SK-N-SH (cell line): ENCODE measurements at places on chromosomes 2 and 18. TPM values are rescaled to one million over a fixed set of nuclear protein-coding genes. Genes with fewer than 3 reads are reported as not detected.

The SLC9A2 gene
- not detected in 2 replicates for polyA plus RNA-seq

The RAD51AP2 gene
- polyA plus RNA-seq: 0.02 TPM in 1 of 2 replicates, not detected in the other

The SH3RF3 gene
- 1.3 and 1.9 TPM in 2 replicates for polyA plus RNA-seq

The LIMS4 gene
- polyA plus RNA-seq: 9.6 and 10.7 TPM in 2 replicates

The CCDC141 gene
- 0.02 TPM in 2 replicates for polyA plus RNA-seq

The MYL12A gene
- polyA plus RNA-seq: 448 and 565 TPM in 2 replicates

The MEP1B gene
- not detected in 2 replicates for polyA plus RNA-seq

DNA sequence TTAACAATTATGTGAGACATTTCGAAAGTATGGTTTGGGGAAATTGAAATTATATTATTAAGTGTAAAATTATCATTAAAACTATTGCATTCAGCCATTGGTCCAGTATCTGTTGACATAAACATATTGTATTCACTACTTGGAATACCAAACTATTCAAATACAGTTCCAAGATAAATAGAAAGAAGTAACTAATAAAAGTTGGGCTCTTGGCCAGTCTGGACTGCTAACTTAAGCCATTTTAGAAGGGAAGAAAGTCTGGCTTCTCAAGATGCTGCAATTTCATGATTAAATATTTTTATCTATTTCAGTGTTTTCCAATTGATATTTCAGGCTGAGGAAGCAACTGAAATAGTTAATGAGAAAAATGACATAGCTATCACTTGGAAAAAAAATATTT lies 109.8 kb upstream of the CHRNA1 start:
- H3K4me1 ChIP-seq: peaks cover 33% of the 10 kb centered on the region
- no peaks in the 10 kb centered on the region for H3K27me3 ChIP-seq
- peak overlapping the region; percentile 19; the same call in 1 of the 2 replicates for H3K27ac ChIP-seq
- H3K4me3 ChIP-seq: no peak overlapping the region

- DNase-seq: no peak
- H3K27me3 ChIP-seq: no peaks in the 10 kb centered on the region
- H3K27ac ChIP-seq: no peak overlapping the region
- no peaks in the 10 kb centered on the region for H3K4me1 ChIP-seq
- no peaks in the 10 kb centered on the region for H3K36me3 ChIP-seq
These were observed 24.9 kb downstream of the MYO5B start for GRCh38 chr18:50170004-50170403.

GRCh38 chr2:177044671-177045070 lies 167.9 kb upstream of the HNRNPA3 start:
- DNase-seq: no peak
- H3K27ac ChIP-seq: no peak overlapping the region
- no peaks in the 10 kb centered on the region for H3K27me3 ChIP-seq
- no peaks in the 10 kb centered on the region for H3K36me3 ChIP-seq

GRCh38 chr2:134736167-134736880 lies 17.5 kb upstream of the TMEM163 start:
- no peak overlapping the region for H3K27ac ChIP-seq
- no peak for DNase-seq
- peaks cover 5% of the 10 kb centered on the region; the same call in 1 of the 2 replicates for H3K4me1 ChIP-seq
- no peaks in the 10 kb centered on the region for H3K27me3 ChIP-seq
- no peaks in the 10 kb centered on the region for H3K36me3 ChIP-seq
- H3K4me3 ChIP-seq: no peak overlapping the region

DNA sequence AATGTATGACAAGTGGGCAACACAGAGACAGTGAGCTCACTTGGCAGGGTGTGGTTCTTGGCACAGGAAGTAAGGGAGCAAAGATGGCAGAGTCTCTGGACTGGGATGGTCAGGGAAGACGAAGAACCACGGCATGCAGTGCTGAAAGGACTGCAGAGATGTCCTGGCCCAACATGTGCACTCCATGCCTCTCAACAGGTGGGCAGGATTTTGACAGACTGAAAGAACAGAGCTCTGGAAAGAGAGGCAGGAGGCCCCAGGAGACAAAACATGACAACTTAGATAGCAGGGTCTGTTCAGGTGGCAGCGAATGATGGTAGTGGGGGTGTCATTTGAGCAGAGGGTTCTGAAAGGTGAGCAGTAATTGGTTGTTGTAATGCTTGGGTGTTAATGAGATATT lies 180.3 kb downstream of the FHOD3 start:
- no peak overlapping the region for H3K27ac ChIP-seq
- no peak overlapping the region for H3K4me3 ChIP-seq
- H3K4me1 ChIP-seq: peaks cover 3% of the 10 kb centered on the region; the same call in 1 of the 2 replicates
- H3K27me3 ChIP-seq: no peaks in the 10 kb centered on the region
- no peaks in the 10 kb centered on the region for H3K36me3 ChIP-seq
- DNase-seq: no peak

DNA sequence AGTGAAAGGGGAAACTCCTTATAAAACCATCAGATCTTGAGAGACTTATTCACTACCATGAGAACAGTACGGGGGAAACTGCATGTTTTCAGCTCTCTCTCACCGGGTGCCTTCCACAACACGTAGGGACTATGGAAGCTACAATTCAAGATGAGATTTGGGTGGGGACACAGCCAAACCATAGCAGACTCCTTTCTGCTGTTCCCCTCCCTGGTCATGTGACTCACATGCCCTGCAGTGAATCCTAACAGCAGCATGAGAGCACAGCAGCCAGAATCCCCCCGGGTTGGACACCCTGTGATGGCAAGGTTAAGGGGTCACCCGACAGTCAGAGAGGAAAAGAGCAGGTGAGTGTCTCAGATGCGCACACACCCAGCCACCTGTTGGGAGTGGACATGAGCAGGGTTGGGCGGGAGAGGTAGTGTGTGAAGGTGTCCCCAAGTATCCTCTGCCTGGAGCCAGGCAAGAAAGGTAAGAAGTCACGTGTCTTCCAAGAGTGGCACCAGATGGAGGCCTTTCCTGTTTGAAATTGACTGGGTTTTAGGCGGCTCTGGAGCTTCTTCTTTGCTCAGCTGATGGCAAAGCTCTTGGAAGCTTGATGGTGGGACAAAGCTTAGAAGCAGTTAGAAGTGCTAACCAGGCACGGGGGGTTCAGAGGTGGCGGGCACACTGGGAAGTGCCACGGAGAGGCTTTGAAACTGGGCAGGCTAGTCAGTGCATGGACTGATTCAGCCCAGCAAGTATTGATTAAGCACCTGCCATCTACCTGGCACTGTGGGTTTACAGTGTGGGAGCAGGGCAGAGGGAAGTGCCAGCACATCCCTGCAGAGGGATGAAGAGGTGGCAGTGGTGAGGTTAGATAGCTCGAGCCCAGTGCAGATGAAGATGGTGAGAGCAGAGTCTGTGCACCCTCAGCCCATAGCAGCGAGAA lies 68.7 kb downstream of the RHOB start:
- no peak overlapping the region for H3K27ac ChIP-seq
- no peaks in the 10 kb centered on the region for H3K36me3 ChIP-seq
- DNase-seq: no peak
- H3K4me3 ChIP-seq: no peak overlapping the region
- H3K4me1 ChIP-seq: peaks cover 11% of the 10 kb centered on the region

DNA sequence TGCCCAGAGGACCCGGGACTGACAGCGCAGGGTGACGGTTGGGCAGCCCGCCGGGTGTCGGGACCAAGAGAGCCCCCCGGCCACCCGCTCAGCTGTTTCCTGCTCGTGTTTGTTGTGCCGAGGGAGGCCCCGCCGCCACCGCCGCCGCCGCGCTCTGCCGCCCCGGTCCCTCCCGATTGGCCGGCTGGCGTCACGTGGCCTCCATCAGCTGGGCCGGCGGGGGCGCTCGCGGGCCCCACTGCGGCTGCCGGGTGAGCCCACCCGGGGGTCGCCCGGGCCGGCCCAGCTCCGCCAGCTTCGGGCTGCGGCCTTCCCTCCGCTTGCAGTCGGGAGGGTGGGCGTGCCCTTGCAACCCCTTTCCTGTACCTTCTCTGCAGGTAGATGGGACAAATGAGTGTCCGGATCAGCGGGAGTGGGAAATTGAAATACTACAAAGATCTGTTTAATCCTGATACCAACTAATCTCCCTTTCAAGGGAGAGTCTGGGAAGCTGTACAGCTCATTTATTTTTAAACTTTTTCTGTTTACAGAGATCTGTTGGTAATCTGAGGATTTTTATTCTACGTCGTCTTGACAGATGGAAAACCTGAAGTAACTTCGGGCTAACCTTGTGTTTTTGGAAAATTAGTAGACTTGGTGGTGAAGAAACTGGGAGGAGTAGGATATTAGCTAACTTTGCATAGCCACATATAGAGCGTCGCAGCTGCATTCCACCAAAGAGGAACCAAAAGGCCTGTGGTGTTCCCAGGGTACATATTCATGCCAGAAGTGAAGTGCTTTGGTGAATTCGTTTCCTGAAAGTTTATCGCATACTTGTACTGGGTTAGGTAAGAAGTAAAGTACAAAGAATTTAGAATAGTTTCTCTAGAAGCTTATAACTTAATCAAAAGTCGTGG lies 1.2 kb downstream of the YPEL5 start:
- H3K27me3 ChIP-seq: no peaks in the 10 kb centered on the region
- peak overlapping the region; percentile 91 for H3K27ac ChIP-seq
- peak; percentile 99 for DNase-seq
- H3K36me3 ChIP-seq: peaks cover 32% of the 10 kb centered on the region

GRCh38 chr2:236876642-236877041 lies 209.0 kb upstream of the COPS8 start:
- no peak overlapping the region for H3K4me3 ChIP-seq
- H3K27ac ChIP-seq: no peak overlapping the region
- H3K36me3 ChIP-seq: no peaks in the 10 kb centered on the region
- no peak for DNase-seq
- no peaks in the 10 kb centered on the region for H3K27me3 ChIP-seq

- no peak for DNase-seq
- no peaks in the 10 kb centered on the region for H3K4me1 ChIP-seq
- no peak overlapping the region for H3K27ac ChIP-seq
- no peak overlapping the region for H3K4me3 ChIP-seq
These were observed 27.6 kb upstream of the UBE2E3 start for GRCh38 chr2:180952731-180953336.

- H3K4me3 ChIP-seq: no peak within 1 kb of the TSS
- H3K27ac ChIP-seq: no peak within 1 kb of the TSS
- no peak for DNase-seq
- H3K4me1 ChIP-seq: no peaks in the 10 kb centered on the region
- no peaks in the 10 kb centered on the region for H3K36me3 ChIP-seq
- H3K27me3 ChIP-seq: no peaks in the 10 kb centered on the region
These were observed at the start of gene SLC11A1 for GRCh38 chr2:218381916-218382366. Gene SLC11A1 (plus strand): TSS chr2:218382273. CDS start chr2:218382369, 96 bp downstream.

GRCh38 chr2:232891621-232892071 lies 21.6 kb downstream of the SNORC start:
- DNase-seq: no peak
- H3K27me3 ChIP-seq: no peaks in the 10 kb centered on the region
- H3K4me3 ChIP-seq: no peak overlapping the region
- peaks cover 3% of the 10 kb centered on the region; the same call in 1 of the 2 replicates for H3K4me1 ChIP-seq
- H3K36me3 ChIP-seq: no peaks in the 10 kb centered on the region
- no peak overlapping the region for H3K27ac ChIP-seq

DNA sequence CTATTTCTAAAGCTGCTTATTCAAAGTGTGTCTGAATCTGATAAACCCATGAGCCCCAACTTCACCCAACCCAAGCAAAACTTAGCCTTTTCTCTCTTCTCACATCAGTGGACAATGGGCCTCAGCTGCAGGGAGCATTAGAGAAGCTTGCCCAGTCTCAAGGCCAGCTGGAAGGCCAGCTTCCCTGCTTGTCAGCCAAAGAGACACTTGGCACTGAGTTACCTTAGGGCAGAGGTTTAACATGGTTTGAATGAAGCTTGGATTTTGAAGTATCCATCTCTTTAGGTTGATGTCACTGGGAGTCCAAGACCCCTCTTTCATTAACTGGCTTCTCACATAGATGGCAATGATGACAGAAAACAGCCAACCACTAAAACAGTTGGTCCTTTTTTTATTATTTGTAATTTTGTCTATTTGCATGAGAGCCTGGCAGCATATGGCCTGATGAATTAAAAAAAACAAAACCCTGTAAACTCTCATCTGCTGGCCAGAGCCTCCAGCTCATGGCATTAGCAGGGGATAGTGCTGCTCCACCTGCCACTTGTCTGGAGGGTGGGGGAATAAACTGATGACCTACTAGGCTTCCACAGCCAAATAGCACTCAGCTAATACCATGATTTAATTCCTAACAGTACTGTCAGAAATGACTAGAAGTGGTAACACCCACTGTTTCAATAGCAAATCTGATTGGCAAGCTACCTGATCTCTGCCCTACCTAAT lies 137.0 kb downstream of the UBE2E3 start:
- H3K27me3 ChIP-seq: no peaks in the 10 kb centered on the region
- no peak for DNase-seq
- no peak overlapping the region for H3K4me3 ChIP-seq
- H3K27ac ChIP-seq: no peak overlapping the region
- peaks cover 5% of the 10 kb centered on the region; the same call in 1 of the 2 replicates for H3K4me1 ChIP-seq
